ENCODE measurements at places on chromosomes 3 and 15. TPM values are rescaled to one million over a fixed set of nuclear protein-coding genes. Genes with fewer than 3 reads are reported as not detected.
A peak's percentile ranks its signal among the peaks of the same experiment; 100 is the strongest.

GRCh38 chr3:20930034-20930433 lies 744.0 kb upstream of the SGO1 start:
- DNase-seq = no peak

DNA sequence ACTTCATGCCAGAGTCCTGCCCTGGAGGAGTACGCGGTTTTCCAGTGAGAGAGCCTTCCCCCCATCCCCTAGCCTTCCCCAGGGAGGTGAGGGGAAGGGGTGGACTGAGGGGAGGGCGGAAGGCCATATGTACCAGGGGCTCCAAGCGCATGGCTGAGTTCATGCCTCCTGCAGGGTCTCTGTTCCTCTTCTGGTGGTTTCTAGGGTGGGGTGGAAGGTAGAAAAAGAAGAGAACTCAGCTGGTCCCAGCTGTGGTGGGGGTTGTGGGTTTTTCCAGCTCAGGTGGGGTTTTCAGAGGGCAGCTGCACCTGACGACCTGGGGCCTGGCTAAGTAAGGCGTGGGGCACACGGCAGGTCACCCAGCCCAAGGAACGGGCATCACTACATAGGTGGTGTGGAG lies 10.7 kb upstream of the IQSEC1 start:
- no peak for DNase-seq

The ISLR2 gene
- total RNA-seq = 8.4 TPM

The GOLGA6L7 gene
- not detected for total RNA-seq

The MKRN3 gene
- 2.7 TPM for total RNA-seq

The B3GNT5 gene
- 14.4 TPM for total RNA-seq

DNA sequence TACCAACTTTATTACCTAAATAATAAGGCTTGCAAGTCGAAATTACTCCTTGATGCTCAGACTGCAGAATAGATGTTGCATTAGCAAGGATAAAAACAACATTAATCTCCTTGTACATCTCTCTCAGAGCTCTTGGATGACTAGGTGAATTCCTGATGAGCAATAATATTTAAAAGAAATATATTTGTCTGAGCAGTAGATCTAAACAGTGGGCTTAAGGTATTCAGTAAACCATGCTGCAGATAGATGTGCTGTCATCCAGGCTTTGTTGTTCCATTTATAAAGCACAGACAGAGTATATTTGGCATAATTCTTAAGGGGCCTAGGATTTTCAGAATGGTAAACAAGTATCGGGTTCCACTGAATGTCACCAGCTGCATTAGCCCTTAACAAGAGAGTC lies 257.1 kb downstream of the TUSC7 start:
- no peak for DNase-seq

- peak; percentile 78 for DNase-seq
These were observed 7.7 kb downstream of the CCR5 start for GRCh38 chr3:46378426-46378942.

DNA sequence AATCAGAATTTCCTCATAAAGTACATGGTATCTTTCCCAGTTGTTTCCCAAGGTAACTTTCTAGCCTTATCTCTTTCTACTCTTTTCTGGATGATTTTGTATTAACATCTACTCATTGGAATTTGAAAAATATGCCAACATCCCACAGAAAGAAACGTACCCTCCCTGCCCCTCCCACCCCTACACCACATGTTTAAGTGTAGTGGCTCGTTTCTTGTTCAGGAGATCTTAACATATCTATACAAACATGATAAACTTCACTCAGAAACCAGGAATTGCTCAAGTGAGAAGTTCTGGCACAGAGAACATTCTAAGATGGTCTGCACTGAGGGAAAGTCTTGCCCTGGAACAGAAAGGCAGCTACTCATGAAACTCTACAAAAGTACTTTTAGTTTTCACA lies 404.7 kb downstream of the SOX2 start:
- DNase-seq = no peak

GRCh38 chr3:192915722-192916121 lies 1.9 kb downstream of the MB21D2 start:
- DNase-seq = no peak

The ZNF639 gene
- total RNA-seq = 53.5 TPM

- DNase-seq = no peak
These were observed 197.9 kb downstream of the XXYLT1 start for GRCh38 chr3:195072916-195073564.

GRCh38 chr15:99502661-99503060 lies 63.1 kb upstream of the MEF2A start:
- no peak for DNase-seq

GRCh38 chr15:66095871-66096687 lies 157.5 kb downstream of the MEGF11 start:
- peak; percentile 89 for DNase-seq

- no peak for DNase-seq
These were observed 15.3 kb downstream of the PIGB start for GRCh38 chr15:55334371-55334770.

The ZNF502 gene
- total RNA-seq = 10.5 TPM

The CYP1A2 gene
- not detected for total RNA-seq

DNA sequence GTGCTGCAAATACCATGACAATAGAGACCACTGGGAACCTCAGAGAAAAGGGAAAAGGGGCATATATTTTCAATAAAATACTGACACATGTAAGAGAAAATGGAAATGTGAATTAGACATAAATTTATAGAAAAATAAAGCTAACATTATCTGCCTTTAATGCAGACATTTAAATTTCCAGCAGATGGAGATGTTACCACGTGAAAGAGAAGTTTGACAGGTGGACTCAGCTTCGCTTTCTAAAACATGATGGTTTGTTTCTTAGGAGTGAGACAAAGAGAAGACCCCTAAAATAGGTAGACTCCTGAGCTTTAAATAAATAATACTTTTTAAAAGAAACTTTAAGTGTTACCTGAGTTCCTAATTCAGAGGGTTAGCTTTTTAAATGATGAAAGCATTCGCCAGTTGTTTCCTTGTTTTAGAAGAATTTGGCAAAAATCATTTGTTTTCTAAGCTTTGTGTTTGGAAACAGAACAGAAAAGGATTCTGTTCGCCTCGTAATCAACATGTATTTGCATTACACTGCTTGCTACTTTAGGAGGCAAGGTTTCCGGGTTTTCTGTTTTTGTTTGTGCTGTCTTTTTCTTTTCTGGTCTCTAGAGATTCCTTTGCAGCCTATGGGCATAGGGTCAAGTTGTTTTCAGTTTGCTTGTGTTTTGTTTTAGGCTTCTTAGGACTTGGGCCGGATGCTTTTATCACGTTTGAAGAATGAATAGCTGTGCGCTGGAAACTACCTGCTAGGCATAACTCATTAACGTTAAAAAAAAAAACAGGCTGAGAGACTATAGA lies 271.4 kb downstream of the THSD4 start:
- peak; percentile 67 for DNase-seq

The PRSS50 gene
- total RNA-seq = not detected

- no peak for DNase-seq
These were observed 115.0 kb upstream of the ABHD17C start for GRCh38 chr15:80580106-80580505.

- DNase-seq = peak; percentile 81
These were observed 18.9 kb upstream of the TGM5 start for GRCh38 chr15:43285609-43286037.

DNA sequence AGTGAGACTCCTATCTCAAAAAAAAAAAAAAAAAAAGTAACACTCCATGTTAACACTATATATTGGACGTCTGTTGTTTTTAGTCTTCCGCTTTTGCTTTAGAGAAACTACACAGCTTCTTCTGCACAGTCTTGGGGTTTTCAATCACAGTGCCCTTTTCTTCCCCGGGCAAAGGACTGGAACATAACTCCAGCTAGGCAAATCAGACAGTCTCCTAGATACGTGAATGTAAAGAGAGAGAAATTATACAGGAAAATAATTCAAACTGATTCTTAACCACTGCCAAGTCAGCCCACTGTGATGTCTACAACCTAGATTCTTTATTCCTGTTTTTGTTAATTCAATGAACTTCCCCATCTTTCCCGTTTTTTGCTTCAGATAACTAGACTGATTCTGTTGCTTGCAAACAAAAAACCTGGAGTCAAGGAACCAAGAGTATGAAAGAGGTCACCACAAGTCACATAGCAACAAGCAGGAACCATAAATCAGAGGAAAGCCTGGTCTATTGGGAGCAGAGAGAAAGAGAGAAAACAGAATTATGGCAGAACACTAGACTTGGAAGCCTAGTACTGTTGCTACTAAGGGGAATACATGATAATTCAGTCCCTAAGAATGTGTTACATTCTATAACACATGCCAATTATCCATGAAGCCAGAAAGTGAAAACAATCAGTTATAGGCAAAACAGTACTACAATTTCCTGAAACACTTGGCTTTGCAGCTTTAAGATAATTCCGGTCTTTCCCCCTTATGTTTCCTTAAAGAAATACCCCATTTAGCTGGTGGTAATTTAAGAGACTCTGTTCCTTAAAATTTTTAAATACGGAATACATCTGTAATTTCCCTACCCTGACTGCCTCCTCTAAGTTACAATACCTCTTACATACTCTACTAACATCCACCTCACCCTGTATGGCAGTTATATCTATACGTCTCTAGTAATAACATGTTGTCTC lies 63.1 kb downstream of the TBL1XR1 start:
- DNase-seq = peak; percentile 50

GRCh38 chr3:112315791-112316190 lies 17.2 kb upstream of the CD200 start:
- DNase-seq = no peak

- DNase-seq = no peak
These were observed 35.9 kb downstream of the SLC12A1 start for GRCh38 chr15:48242015-48242414.

DNA sequence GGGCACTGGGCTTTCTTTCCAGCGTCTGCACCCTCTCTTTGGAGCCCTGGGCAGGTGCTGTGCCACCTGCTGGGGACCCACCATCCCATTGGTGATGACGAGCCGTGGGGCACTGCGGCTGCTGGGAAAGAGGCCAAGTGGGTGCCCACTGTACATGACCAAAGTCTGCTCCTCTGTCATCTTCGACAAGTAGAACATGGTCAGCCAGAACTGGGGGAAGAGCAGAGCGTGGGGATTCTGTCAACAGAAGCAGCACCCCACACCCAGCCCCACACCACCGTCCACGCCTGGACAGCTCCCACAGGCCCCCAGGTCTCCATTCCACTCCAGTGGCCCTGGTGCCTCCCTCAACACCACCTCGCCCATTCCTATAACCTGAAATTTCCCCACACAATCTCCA lies 9.7 kb downstream of the UROC1 start:
- no peak for DNase-seq

DNA sequence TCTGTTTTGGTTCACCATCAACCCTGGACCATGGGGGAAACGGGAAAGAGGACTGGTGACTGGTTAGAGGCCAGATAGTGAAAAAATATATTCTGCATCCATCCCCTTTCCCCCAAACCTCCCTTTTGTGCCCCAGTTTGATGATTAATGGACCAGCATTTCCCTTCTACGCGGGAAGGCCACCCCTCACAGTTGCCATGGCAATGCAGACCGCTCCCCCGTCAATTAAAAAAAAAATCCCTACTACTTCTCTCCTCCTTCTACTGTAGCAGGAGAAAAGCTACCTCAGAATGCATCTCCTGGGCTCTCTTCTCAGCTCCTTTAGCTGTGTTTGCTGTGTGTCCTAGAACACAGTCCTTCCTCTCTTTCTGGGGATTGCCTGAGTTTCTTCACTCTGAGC lies 4.0 kb downstream of the BAHD1 start:
- no peak for DNase-seq

DNA sequence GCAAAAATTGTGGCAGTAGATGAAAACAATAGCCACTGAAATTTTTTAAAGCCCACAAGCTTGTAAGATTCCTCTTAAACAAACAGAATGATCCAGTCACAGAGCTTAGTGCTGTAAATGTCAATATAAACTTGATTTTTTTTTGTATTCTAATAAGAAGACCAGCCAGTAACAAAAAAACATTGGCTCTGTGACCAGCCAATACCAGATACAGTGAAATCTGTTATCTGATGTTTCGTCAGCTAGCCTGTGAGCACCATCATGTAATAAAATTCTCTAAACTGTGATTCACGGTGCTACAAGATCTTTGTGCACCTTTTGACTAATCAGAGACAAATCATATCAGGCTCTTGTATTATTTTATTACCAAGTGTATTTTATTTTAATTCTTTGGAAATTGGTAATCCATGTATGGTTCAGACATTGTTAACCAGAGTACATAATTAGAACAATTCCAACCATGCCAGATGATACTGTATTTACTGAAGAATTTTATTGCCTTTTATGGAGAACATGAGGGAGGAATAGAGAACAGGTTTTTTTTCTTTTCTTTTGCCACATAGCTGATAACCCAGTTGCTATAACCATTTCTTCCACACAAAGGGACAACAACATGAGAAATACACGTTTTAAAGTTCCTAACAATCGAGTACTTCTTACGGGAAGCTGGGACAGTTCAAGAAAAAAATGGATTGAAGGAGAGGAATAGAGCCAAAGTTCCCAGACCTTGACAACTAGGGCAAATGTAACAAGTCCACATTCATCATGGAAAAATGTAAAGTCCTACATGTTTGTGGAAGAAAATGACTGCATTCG lies 71.9 kb downstream of the FILIP1L start:
- no peak for DNase-seq

The SELENOS gene
- total RNA-seq = 58.3 TPM

The KLHL6 gene
- total RNA-seq = 4.2 TPM

The MCCC1 gene
- 30.1 TPM for total RNA-seq

DNA sequence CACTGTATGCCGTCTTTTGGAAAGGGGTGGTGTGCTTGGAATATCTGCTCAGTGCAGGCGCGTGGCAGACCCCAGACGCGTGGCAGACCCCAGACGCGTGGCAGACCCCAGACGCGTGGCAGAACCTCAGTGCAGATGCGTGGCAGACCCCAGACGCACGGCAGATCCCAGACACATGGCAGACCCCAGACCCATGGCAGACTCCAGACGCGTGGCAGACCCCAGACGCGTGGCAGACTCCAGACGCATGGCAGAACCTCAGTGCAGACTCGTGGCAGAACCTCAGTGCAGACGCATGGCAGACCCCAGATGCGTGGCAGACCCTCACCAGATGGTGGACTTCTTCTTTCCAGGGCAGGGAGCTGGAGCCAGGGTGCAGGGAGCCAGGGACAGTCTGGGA lies 637 bp upstream of the MUC4 start:
- no peak for DNase-seq

DNA sequence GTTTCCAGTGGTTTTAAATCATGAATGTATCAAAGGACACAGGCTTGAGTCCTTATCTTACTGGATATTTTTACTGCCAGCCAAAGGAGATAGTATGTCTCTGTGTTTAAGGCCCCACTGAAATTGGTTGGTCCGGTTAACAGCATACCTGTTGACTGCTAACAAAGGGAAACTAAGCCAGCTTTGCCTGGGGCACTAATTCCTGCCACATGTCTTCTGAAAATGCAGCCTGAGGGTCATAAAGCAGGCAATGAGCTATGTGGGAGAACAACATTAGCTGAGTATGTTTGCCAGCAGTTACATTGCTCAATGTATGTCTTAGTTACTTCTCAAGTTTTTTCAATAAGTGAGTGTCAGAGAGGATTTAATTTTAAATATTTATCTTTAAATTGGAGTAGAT lies 12.4 kb downstream of the PLS1 start:
- no peak for DNase-seq
